GM12865 (cell line): ENCODE measurements at places on chromosomes 3 and 15.

- DNase-seq = peak; percentile 87
Measured at GRCh38 chr15:72117486-72118016, 399 bp downstream of the MYO9A start.

DNA sequence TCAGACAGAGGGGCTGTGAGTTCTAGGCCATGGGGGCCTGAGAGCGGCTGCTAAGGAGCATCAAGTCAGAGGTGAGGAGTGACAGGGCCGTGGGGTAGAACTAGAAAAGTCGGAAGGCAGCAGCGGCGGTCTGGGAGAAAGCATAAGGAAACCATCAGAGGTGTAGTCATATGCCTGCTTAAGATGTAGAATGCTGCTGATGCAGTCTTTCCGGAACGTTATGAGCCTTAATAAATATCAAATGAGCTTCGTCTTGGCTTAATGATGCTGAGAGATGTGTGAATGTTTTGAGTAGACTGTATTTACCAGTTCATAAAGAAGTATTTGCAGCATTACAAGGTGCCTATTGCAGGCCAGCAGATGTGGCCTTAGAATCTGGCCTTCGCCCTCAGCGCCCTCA is 15.2 kb downstream of the ATG7 start:
- no peak for DNase-seq

- DNase-seq = no peak
Measured at GRCh38 chr3:159938714-159939113, 49.9 kb upstream of the IL12A start.

DNA sequence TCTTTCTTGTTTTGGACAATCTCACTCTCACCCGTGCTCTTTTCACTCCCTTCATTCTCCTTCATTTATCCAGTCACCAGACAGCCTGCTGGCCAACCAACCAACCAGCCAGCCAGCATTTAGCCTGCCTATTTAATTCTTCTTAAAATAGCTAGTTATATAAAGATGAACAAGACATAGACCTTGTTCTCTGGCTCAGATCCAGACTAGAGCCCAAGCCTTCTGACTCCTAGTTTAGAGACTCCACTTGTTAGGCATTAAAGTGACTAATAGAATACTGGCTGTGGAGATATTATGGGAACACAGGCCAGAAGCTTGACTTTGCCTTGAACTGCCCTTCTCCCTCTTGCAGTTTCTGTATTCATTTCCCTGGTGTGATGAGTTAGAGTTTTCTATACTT is 215.3 kb upstream of the THRB start:
- DNase-seq = no peak

GRCh38 chr3:149462581-149463011 is 11.9 kb upstream of the TM4SF4 start:
- no peak for DNase-seq

DNA sequence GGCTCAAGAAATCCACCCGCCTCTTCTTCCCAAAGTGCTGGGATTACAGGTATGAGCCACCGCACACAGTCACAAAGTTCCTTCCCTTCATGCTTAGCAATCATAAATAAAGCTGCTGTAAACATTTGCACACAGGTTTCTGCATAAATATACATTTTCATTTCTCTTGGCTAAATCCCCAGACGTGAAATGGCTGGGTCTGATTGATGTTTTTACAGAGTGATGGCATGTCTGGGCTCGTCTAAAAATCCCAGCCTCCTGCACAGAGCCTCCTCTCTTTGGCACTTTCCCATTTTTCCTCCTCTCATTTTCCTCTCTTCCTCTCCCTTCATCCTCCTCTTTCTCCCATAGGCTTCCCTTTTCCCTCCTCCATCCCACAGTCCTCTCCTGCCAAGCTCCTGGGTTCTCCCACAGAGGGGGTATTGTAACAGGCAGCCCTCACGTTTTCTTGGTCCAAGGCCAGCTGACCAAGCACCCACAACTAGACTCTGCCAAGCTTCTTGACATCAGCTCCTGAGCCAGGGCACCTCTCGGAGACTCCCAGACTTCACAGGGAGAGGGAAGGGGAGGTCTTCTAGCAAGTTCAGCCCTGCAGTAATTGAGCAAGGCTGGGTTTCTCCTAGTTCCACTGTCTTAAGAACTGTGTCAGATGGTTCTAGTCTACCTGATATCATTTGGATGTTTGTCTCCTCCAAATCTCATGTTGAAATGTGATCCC is 10.5 kb upstream of the PLA2G4E start:
- no peak for DNase-seq

DNA sequence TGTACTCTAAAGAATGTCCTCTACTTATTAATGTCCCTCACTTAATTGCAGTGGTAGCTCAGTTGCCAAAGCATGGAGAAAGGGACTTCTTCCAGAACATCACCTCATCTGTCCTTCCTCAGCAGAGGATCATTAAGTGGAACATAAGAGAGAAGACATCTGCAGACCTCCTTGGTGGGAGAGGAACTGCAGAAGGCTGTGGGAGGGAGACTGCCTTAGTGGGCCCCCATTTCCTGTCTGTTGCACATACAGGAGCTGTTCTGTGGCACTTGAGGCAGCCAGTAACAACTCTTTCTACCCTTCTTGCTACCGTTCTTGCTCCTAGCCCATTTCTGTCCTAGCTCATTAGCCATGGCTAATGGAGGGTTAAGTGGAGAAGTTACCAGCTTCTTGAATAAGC is 33.6 kb downstream of the HPS3 start:
- DNase-seq = no peak

DNA sequence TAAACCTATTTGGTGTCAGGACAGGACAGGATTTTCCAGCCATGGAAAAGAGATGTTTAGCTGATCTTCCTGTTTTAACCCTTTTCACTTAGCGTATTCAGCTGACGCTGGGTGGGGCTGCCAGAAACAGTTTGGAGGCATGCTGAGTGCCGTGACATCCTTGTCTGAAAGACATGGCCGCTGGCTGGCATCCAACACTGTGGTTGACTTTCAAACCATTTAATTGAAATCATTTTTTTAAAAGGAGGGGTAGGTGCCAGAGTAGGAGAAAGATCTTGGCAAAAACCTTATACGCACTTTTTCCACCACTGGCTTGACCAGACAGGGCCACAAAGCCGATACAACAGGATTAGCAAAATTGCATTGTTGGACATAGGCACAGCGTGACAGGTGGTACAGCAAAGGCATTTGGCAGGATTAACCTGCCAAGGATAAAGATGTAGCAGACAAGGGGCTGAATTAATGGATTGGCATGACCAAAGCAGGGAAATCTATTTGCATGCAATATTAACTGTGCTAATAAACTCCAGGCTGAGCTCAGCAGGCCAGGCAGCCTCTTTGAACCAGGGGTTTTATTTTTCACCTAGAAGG is 131.8 kb upstream of the TOPAZ1 start:
- no peak for DNase-seq

DNA sequence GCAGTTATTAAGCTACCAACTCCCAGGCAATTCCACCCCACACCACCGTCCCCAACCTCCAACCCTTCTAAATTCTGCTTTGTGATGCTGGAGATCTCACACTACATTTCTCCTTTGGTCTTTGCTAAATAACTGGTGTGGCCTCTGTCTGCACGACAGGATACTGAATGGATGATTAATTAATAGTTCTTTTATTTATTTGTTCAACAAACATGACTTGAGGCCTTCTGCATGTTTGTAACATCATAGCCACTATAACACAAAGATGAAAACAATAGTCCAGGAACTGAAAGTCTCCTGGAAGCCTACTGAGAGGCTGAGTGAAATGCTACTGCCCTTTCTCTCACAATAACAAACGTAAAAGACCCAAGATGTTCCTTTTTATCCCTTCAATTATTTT is 609.5 kb upstream of the UBE2E2 start:
- no peak for DNase-seq

DNA sequence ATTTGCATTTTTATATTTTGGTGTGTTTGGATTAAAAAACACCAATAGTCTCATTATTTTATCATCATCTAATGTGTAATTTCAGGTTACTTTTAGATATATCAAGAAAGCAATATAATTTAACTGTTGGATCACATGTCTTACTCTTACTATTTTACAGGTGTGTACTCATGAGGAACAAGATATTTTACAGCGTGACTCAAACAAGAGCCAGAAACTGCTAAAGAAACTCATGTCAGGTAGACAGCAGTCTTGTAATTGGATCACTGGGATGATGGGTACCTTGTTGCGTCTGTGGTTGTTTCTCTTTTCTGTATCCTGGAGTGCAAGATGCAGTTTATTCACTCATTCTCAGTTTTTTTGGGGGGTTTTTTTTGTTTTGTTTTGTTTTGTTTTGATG is 12.9 kb downstream of the TRIP4 start:
- no peak for DNase-seq

DNA sequence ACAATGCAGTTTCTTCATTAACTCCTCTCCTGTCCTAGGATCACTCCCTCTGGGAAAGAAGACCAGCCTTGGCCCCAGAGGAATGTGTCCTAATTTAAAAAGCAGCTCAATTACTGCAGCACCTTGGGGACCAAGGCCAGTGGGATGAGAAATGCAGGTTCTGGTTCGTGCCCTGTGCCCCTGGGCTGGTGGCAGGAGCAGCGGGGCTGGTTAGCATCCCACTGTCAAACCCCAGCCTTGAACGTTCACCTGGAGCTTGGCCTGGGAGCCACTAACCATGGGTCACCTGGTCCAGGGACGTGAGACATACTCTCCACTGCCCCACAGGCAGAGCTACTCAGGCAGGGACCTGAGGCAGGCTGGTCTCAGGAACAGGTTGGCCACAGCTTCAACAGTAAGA is 8.4 kb upstream of the RTP3 start:
- no peak for DNase-seq

GRCh38 chr15:66155065-66155464 is 98.5 kb downstream of the MEGF11 start:
- DNase-seq = no peak

GRCh38 chr3:175748087-175748730 is 889.1 kb downstream of the NAALADL2 start:
- no peak for DNase-seq
